ENCODE measurements at places on chromosomes 5 and 9.

GRCh38 chr5:102800427-102800826 lies 45.3 kb downstream of the PAM start:
- DNase-seq = no peak

- DNase-seq = peak; percentile 86
These were observed 20.5 kb upstream of the CCL28 start for GRCh38 chr5:43432486-43433375.

- no peak for DNase-seq
These were observed 186.2 kb downstream of the DRD1 start for GRCh38 chr5:175257847-175258194.

DNA sequence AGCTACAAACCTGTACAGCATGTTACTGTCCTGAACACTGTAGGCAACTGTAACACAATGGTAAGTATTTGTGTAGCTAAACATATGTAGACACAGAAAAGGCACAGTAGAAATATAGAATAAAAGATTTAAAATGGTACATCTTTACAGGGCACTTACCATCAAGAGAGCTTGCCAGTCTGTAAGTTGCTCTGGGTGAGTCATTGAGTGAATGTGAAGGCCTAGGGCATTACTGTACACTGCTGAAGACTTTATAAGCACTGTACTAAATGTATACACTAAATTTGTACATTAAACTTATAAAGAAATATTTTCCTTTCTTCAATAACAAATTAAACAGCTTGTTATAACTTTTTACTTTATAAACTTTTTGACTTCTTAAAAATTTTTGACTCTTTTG lies 20.5 kb downstream of the ADRB2 start:
- DNase-seq = peak; percentile 27

DNA sequence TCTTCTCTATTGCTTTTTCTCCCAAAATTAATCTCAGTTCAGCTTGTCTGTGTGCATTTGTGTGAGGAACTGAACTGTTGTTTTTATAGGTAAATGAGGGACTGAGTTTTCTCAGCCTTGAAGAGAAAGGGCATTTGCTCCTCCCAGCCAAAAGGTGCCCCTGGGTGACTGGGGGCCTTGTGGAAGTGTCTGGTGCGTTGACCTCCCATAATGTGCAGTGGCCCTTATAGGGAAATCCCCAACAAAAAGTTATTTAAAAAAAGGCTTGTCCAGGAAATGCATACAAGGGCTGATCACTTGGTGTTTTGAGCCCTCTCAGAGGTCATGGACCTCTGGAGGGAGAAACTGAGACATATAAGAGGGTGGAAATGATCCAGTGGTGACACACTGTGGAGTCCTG lies 239.7 kb upstream of the KLF9 start:
- no peak for DNase-seq

DNA sequence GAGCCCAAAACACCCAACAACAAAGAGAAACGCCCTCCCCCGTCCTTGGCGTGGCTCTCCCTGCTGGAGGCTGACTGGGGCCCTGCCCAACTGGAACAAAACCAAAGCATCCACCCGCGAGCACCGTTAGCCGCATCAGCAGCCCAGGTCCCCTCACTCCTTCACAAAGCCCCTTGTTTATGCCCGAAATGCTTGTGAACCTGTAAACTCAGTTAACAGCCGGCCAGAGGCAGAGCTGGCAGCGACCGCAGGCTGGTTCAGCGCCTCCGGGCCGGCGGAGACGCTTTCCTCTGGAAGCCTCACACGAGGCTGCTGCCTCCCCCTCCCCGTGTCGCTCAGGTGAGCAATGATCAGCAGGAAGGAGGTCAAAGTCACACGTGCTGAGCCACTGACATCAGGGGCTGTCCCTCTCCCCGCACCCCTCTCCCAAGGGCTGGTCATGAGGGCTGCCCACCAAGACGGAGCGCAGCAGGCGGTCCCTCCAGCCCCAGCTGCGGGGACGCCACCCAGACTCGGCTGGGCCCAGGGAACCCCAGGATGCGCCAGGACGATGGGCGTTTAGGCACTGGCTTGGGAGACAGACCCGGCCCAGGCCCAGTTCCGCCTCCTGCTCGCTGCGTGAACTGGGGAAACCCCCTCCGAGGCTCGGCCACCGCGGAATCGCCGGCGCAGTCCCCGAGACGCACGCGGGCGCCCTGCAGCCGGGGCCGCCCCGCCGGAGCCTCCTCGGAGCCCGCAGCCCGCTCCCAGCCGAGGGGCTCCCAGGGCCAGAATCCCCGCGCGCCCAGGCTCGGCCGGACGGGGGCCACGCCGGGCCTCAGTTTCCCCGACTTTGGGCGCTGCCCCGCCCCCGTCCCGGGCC lies 563 bp downstream of the SNAPC4 start:
- peak; percentile 26 for DNase-seq

- no peak for DNase-seq
These were observed 66.1 kb upstream of the CTSL start for GRCh38 chr9:87659534-87660419.

- no peak for DNase-seq
These were observed 1.8 kb downstream of the SURF6 start for GRCh38 chr9:133334161-133334560.

DNA sequence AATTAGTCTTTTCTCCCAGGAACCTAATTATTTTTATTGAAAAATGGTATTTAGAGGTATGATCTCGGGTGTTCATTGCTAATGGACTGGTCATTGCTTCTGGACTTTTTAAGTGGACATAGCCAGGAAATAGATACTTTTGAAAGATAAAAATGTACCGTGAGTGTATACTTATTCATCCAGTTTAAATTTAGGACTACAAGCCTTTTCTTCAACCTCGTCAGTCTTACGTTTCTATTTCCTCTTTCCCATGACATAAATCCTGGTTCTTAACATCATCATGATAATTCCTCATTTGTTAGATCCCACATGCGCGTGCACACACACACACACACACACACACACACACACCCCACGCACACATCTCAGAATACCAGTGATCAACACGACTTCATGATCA lies 15.1 kb downstream of the PDE8B start:
- DNase-seq = no peak

DNA sequence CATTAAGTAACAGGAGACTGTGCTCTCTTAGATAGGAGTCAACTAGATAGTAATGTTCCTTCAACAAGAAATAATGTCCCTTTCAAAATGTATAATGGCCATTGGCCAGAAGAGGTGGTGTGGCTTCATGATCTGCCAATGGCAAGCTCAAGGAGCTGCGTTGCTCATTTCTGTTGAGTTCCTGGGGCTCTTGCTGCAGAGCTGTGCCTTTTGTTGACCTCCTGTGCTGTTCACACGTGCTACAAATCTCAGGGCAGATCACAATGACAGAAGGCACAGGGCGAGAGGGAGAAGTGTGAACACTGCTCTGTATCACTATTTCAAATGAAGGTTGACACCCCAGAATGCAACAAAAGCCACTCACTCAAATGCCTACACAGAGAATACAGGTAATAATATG lies 16.0 kb upstream of the TBC1D2 start:
- no peak for DNase-seq

DNA sequence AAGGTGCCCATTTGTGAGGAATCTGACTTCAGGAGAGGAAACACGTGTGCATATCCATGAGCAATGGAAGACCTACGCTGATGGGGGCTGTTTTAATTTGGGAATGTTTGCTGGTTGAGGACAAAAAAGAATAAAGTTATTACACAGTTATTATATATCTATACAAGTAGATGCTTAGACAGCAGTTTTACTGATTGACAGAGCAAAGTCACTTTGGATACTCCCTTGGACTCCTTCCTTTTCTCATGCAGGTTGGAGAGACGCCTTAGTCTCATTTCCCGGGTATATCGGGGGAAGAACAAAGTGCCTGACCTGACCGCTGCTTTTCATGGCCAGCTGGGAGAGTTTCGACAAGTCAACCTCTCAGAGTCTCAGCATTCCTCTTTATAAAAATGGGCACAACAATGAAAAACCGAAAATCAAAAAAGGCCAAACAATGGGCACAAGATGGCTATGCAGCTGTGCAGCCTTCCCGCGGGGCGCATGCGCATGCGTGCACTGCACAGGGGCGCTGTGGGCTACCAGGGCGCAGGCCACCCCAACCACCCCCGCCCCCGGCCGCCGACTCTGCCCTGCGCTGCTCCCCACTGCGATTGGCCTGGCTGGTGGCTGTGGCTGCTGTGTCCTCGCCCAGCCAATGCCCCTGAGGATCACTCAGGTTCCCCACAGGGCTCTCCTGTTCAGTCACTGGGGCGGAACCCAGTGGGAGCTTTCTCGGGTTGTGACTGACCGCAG lies 18.1 kb downstream of the NFIL3 start:
- DNase-seq = no peak

- DNase-seq = peak; percentile 70
These were observed 12.9 kb downstream of the HAND1 start for GRCh38 chr5:154465169-154465568.

GRCh38 chr9:84821431-84821830 lies 151.9 kb downstream of the NTRK2 start:
- no peak for DNase-seq

DNA sequence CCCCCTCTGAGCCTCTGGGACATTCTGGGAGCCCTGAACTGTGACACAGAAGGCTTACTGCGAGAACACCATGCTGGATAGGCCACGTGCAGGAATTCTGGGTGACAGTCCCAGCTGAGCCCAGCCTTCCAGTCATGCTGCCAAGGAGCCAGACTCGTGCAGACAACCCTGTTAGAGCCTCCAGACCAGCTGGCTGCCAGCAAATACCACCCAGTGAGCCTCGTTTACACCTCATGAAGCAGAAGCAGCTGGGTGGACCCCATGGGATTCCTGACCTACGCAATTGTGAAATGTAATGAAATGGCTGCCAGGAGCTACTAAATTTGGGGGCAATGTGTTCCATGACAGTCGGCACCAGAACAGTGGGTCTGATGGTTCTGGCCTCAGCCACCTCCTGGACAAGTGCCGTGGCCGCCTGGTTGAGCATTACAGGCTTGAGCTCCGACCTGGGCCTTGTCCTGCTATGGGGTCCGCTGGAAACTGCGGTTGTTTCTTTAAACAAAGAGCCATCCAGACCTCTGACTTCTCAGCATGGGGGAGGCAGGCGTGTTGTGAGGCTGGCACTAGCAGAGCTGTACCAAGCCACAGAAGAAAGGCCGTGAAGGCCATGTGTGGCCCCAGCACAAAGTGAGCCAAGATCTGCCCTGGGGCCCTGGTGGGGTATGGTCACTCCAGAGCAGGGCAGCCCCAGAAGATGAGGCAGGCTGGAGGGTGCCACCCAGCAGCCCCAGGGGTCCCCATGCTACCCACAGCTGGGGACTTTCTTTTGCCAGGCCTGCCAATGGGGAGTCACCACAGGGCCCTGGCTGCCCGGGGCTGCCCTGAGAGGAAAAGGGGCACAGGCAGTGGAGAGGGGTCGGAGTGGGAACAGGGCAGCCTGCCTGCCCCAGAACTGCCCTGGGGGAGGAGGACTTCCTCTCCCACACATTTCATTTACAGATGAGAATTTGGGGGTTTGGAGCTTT lies 19.3 kb upstream of the RXRA start:
- DNase-seq = no peak

DNA sequence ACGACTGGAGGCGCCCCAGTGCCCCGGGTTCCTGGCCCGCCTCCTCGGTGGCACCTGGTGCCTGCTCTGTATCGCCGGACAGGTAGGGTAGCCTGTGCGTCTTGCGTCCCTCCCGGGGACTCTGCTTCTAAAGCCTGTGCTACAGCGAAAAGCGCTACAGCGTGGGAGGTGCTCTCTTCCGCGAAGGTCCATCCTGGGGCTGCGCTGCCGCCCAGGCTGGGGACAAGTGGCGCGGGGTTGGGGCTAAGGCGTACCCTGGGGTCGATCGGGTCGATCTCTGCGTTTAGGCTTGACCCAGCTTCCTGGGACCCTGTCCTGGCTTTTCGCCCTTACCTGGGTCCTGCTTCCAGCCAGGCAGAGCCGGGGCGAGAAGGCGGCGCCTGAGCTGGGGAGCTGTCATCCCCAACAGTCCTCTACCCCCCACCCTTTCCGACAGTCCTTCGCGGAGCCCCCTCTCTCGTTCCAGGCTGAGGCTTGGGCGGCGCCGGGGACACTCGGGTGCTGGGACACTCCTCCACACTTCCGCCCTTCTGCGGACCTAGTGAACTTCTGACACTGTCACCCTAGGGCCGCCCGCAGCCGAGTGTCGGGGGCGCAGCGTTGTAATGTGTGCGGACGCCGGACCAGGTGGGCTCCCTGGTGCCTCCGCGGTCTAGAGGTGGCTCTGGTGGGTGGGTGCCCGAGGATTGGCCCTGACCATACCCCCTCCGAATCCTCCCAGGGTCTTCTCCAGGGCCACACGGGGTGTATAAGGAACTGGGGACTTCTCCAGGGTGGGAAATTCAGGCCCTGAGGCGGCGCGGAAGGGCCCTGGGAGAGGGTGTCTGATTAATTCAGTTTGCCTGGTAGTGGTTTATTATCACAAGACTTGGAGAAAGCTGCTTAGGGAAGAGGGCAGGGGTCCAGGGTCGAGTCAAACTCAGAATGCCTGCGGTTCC lies 328.2 kb downstream of the SH3GL2 start:
- no peak for DNase-seq

GRCh38 chr9:122121931-122122330 lies 28.8 kb upstream of the TTLL11 start:
- DNase-seq = no peak

DNA sequence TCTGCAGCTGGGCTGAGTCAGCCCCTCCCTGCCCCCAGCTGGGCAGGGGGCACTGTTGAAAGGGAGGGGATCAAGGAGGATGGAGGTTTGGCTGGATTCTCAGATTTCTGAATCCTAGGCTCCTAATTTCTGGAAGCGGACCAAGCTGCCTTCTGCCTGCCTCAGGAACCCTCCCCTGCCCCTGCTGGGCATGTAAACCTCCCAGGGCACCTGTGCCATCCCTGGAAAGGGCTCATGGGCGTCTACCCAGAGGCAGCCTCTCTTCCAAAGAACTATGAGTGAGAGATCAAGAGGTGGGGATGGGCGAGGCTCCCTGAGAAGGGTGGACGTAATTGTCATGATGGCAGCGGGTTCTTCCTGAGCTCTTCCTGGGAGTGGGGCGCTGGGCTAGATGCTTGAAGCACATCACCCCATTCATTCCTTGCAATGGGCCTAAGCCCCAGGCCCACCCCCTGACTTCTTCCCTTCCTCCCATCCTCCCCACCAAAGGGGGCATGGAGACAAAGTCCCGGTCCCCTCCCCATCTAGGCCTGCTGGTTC lies 21.6 kb downstream of the CSF1R start:
- DNase-seq = no peak

GRCh38 chr5:173859408-173860159 lies 28.6 kb upstream of the CPEB4 start:
- DNase-seq = no peak

Data from mammary epithelial cell (primary cell).